ENCODE measurements at places on chromosomes 7 and 10.
A peak's percentile ranks its signal among the peaks of the same experiment; 100 is the strongest.

DNA sequence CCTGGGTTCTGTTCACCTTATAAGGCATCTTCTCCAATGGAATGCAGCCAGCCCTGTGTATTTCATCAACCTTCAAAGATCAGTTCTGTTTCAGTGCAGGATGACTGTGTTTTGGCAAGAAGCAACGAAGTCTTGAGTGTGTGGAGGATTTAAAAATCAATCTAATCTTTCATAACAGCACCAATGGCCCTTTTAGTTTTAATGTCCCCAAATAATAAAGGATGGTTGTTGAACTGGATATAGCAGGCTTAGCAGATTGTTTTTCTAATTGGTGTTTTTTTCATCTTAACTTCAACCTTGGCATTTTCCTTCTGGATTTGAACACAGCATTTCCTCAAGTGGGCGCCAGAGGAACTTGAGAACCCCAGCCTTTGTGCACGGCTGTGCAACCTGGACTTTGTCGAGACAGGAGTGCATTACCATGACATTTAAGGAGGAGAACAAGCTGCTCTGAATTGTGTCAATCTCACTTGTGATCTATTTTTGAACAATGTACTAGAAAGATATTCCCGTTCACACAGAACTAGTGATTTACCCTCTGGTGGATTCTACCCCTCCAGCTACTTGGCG lies 313.3 kb upstream of the AKR1E2 start:
- peak; percentile 35 for DNase-seq

DNA sequence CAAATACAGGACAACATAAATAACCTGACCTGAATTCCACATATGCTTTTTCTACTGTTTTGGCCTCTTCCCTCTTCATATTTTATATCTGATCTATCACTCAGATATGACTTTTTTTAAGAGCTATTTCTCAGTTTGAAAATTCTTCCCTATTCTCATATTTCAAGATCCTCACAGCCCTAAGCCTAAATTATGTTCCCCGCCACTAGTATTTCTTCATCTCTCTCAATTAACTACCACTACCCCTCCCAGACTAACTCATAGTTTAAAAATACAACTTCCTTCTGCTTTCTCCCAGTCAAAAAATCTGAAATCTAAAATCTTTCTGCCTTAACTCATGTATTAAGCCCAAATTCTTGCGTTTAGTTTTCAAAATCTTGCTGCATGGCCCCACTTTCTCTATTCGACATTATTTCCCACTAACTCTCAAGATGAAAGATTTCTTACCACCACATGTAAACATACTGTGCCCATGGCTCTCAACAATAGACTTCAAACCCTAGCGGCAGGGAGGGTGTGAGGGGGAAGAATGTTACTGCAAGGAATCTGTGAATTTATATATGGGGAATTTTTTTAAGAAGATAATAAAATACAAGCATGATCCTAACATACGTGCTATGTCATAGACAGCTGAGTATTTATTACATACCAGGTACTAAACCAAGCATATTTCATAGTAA lies 64.6 kb downstream of the TFEC start:
- peak; percentile 36 for DNase-seq

DNA sequence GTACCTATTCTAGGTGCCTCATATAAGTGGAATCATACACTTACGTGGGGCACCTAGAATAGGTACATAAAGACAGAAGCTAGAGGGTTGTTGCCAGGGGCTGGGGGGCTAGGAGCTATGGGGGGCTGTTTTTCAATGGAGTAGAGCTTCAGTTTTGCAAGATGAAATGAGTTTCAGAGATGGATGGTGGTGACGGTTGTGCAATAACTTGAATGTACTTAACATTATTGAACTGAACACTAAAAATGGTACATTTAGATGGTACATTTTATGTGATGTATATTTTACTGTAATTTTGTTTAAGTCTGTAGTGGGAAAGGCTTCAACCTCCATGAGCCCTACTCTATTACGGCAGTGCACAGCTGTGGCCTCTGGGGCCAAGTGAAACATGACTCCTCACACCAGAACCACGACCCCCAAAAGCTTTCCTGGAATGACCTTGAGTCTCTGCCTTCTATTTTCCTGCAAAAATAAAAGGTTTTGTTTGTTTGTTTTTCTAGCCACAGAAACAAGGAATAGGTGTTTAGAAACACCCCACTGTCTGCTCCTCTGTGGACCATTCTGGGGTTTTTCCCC lies 147.3 kb upstream of the PLXNA4 start:
- DNase-seq = no peak

- no peak for DNase-seq
These were observed 4.0 kb downstream of the TUBAL3 start for GRCh38 chr10:5400468-5401240.

DNA sequence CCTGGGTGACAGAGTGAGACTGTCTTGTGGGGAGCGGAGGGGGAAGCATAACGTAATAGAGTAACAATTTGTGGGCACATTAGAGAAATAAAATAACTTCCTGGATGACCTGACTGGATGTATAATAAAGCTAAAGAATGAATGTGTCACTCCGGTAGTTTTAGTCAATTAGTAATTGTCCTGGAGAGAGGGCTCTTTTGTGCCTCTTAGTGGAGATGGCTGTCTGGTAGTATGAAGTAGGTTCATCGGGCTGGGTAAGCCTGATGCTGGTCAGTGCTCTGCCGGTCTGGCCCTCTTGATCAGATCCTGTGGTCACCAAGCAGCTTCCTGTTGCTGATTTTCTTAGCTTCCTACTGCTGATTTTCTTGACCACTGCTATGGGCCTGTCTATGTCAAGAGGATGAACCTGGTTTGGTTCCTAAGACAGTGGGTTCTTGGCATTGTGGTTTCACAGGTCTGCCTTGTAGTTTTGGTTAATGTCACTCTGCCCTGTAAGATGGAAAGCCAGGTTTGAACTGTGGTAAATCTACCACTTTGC lies 34.1 kb downstream of the ZRANB1 start:
- no peak for DNase-seq

- DNase-seq = no peak
These were observed 476.2 kb upstream of the FZD8 start for GRCh38 chr10:36118314-36118713.

DNA sequence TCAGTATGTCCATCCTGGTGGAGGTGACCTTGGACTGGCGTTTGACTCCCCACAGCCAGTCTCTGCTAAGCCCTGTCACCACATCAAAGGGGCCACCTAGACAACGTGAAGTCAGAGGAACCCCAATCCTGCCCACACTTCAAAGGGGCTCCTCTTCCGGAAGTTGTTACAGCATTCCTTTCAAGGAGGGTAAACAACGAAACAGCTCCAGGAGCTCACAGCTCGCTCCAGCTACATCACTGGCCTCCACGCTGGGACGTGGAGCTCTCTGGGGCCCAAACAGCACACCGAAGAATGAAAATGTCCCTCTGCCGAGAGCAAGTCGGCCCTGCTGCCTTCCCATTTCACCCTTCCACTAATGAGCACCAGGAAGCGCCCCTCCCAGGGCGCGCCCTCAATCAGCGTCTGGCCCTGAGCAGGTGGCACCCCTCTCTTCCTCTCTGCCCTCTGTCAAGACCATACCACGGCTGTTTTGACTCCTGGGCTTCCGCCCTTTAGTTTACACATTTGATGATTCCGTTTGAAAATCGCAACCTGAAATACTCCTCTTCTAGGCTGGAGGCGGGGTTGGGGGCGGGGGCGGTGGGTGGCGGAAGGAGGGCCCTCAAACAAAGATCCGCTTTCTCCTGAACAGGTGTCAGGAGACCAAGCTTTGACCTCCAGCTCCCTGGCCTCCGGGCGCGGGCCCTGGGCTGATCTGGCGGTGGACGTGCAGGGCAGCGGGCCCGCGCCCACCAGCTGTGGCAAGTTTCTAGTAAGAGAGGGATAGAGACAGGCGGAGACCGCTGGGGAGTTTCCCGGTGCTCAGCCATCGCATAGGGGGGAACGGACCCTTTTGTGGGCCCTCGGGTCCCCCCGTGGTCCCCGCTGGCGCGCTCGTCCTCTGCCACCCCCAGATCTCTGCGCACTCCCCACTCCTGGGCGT lies 53.1 kb upstream of the KDM7A start:
- DNase-seq = peak; percentile 21

DNA sequence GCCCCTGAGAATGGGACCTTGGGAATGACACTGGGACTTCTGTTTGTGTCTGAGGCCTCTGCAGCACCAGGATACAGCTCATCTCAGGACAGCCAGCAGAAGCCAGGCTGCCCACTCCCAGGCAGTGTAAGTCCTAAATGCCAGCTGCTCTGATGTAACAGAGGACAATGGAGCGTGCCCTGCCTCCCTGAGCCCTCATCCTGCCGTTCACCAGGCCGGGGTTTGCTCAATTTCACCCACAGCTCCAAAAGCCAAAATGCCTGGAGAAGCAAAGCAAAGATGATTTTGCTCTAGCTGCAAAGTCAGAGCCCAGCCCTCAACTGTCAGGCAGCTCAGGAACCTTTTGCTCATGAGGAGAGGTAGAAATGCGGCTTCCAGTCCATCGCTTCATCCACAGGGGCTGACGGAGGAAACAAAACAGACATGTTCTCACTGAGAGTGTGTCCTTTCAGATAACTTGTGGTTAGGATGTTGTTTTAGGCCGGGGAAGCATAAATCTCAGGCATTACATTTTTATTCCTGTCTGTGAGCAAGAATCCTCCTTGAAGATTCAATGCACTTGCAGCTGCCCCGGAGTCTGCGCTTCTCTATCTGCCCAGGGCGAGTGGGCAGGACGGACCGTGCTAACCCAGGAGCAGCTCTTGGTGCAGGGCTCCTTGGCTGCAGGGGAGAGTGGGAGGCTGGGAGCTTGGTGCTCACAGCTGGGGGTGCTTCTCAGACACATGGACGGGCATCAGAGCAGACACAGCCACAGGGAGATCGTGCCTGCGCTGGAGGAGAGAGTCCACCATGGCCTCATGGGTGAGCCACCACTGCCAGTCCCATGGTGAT lies 83.2 kb upstream of the CHST15 start:
- DNase-seq = no peak

DNA sequence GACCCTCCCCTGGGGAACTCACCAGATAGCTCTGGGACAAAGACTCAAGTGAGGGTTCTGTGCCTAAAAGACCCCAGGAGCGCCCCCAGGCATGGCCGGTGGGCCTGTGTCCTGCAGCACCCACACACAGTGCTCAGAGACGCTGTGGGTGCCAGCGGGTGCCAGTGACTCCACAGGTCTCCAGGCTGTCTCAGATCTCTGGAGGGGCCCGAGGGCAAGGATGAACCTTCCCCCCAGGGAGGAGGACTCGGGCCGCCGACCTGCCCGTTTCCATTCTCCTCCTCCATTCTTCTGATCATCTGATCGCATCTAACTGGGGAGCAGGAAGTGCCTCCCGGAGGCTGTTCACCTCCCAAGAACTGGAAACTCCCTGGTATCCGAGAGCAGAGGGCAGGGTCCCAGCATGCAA lies 980 bp downstream of the ADAM8 start:
- no peak for DNase-seq

- DNase-seq = no peak
These were observed 3.8 kb downstream of the REEP3 start for GRCh38 chr10:63525021-63525420.

- DNase-seq = no peak
These were observed 167.2 kb downstream of the WNT2 start for GRCh38 chr7:117155694-117156093.

- DNase-seq = peak; percentile 68
These were observed 7.0 kb downstream of the MXI1 start for GRCh38 chr10:110214371-110214826.

GRCh38 chr7:2032876-2033407 lies 199.8 kb downstream of the MAD1L1 start:
- no peak for DNase-seq

DNA sequence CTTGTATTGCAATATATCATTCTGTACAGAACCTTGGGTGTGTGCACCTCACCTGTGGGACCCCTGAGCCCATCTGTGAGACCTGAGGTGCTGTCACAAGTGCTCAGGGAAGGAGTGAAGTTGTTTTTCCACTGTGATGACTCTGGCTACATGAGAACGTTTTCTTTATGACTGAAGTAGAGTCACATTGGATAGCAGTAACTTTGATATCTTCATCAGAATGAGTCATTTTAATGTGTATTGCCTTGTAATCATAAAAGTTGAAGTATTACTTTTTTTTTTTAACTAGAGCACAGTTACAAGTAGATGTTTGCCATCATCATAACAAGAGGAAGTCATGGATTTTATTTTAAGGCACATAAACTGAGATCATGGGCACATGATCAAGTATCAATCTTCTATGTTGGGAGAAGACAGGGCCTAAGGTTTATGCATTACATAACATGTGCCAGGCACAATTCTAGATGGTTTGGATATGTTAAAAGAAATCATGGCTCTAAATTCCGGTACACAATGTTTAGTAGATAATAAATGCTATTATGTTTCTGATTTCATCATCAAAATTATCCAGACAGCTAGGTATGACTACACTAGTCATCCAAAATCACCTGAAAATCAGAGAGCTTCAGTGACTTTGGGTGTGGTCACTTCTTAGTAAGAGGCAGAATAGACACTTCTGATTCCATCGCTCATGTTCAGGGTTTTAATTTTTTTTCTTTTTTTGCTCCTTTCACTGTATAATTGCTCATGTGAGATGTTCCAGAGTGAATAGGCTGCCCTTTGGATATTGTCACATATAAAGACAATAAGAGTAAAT lies 82.7 kb upstream of the KLF6 start:
- DNase-seq = no peak

GRCh38 chr7:101832685-101833375 lies 15.4 kb downstream of the CUX1 start:
- DNase-seq = no peak

DNA sequence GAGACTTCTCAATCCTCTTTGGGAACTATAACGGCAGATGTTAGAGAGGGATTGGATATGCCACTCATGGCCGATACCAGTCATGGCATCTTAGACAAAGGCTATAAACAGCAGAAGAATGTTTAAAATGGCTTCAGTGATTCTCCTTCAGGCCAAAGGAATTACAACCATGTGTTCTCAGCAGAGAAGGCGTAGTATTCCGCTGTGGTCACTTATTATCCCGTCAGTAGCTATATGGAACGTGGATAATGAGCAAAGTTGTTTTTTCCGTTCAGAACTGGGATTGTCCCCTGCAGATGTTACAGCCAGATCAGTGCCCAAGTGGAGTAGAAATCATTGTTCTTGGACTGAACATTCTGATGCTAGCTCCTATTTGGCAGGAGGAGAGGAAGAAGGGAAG lies 43.1 kb downstream of the TEX36 start:
- no peak for DNase-seq

GRCh38 chr10:130810856-130811255 lies 500.7 kb downstream of the TCERG1L start:
- DNase-seq = no peak

GRCh38 chr10:113221756-113222168 lies 271.7 kb downstream of the TCF7L2 start:
- no peak for DNase-seq

All from KBM-7 (cell line).